Foreskin keratinocyte (primary cell): ENCODE measurements at places on chromosomes 1 and 21.

GRCh38 chr1:184082541-184083415, 31.2 kb downstream of the TSEN15 start:
- DNase-seq: no peak

DNA sequence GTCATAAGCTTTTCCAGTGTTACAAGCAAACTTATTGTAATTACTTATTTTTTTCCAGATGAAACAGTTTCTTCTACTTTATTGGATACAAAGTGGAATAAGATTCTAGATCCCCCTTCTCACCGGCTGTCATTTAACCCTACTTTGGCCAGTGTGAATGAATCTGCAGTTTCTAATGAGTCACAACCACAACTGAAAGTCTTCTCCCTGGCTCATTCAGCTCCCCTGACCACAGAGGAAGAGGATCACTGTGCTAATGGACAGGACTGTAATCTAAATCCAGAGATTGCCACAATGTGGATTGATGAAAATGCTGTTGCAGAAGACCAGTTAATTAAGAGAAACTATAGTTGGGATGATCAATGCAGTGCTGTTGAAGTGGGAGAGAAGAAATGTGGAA, 95.5 kb downstream of the ZFYVE9 start:
- DNase-seq: peak; percentile 64

DNA sequence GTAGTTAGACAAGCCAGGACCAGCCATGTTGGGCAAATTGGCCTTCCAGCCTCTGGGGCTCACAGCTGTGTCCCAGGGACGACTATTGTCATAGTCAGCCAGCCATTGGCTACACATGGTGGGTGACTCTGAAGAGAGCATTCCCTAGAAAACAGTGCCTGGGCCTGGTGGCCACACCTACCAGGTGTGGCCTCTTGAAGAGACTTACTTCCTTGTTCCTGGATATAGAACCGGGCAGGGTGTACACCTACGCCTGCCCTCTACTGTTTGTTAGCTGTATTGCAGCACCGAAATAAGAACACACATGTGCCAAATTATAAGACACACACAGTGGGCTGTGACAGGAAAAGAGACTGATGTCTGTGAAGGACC, 134.6 kb upstream of the ARHGEF16 start:
- no peak for DNase-seq

GRCh38 chr1:84973498-84974334, 23.2 kb downstream of the MCOLN2 start:
- no peak for DNase-seq

- no peak for DNase-seq
Observed at GRCh38 chr1:220521778-220522177, 6.2 kb upstream of the MARK1 start.

GRCh38 chr1:6505367-6506209, 14.1 kb upstream of the PLEKHG5 start:
- DNase-seq: no peak

DNA sequence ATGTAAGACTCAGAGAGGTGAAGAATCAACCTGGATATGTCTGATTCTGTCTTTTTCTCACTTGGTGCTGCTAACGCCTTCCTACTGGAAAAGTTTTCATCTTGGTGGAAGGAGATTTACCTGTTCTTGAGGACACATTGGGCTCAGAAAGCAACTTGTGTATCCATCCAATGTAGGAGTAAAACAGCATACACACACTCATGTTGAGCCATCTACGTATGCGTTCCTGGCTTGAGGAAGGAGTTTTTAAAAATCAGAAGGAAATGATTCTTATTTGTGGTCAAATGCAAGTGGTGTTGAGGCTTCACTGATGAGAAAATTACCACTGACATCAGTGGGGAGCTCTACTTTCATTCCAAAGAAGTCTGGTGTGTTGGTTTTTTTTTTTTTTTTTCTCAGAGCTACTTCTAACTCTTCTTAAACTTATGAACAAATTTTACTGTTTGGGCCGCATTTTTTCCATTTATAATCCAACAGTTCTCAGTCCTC, 25.6 kb downstream of the XCL2 start:
- DNase-seq: no peak

- no peak for DNase-seq
Observed at GRCh38 chr21:20856926-20857325, 141.3 kb upstream of the NCAM2 start.

- peak; percentile 72 for DNase-seq
Observed at GRCh38 chr1:178518894-178519293, 6.0 kb downstream of the TEX35 start.

GRCh38 chr21:35086357-35086756, 37.3 kb upstream of the RUNX1 start:
- DNase-seq: peak; percentile 91

DNA sequence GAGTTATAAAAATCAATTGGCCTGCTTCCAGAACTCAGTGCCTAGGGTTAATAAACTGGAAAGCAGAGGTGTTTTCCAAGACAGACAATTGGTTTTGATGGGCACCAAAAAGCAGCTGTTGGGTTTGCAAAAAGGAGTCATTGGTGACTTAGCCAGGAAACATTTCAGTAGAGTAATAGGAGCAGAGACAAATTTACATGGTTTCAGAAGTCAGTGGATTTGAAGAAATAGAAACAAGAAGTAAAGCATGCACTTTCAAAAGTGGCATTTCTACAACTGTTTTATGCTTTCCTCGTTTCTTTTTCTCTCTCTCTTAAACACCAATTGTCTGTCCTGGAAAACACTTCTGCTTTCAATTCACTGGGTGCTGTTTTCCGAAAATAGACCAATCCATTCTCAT, 87.8 kb downstream of the GLUL start:
- no peak for DNase-seq

DNA sequence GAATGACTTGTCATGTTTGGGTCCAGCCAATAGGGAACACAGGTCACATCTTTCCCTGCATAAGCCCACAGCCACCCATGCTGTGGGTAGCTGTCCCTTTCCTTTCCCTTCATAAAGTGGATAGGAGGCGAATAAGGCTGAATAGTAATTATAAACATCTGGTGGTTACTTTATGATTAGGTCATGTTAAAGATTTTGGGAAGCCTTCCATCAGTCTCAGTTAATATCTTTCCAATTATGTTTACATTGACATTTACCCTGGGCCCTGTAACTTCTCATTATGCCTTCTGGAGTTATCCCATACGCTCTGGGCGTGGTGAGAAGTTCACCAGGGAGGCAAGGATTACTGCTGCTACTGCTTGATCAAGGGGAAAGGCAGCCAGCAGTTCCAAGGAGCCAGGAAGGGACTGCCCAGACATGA, 197.2 kb downstream of the HLX start:
- no peak for DNase-seq

- no peak for DNase-seq
Observed at GRCh38 chr21:14547834-14548513, 1.9 kb upstream of the SAMSN1 start.

DNA sequence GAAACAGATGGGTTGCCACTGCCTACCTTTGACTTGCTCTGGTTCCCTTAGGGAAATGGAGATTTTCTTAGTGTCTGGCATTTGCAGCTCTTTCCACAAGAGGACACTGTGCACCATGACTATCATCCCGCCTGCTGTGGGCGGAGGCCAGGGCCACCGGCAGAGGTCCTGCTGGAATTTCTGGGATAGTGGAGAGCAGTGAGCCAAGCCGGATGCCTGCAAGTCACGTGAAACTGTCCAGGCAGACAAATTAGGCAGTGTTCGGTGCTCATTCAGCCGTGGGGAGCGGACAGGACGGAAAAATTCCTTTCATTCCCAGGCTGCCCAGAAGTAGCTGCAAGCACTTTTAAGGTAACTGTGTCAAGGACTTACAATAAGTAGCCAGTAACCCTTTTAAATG, 43.4 kb downstream of the IGSF5 start:
- peak; percentile 67 for DNase-seq

DNA sequence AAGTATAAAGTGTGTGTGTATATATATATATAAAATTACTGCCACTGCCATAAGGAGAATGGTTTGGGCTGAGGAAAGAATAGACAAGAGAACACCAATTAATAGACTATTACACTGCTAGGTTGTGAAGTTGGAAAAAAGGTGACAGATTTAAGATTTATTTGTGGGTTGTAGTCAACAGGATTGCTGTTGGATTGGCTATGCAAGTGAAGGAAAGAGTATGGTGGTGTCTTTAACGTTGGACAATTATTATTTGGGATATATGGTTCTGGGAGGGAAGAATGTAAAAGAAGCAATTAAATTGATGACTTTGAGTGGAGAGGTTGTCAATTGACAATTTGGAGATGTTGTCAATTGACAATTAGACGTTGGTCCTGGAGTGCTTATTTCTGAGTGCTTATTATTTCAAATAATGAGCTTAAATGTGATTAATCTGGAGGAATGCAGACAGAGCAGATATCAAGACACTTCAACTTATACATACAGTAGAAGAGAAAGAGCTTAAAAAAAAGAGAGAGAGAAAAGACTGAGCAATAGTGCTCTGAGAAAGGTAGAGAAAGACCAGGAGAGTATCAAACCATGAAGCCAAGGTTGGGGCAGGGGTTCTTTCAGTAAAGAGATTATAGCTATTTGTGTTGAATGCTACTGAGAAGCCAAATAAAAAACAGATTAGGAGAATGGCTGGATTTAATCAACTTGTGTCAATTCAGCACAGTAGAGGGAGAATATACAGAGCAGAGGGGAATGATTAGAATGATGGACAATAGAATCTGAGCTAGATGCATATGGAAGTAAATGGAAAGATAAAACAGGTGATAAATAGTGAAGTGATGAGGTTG, 9.7 kb downstream of the PTGS2 start:
- no peak for DNase-seq

DNA sequence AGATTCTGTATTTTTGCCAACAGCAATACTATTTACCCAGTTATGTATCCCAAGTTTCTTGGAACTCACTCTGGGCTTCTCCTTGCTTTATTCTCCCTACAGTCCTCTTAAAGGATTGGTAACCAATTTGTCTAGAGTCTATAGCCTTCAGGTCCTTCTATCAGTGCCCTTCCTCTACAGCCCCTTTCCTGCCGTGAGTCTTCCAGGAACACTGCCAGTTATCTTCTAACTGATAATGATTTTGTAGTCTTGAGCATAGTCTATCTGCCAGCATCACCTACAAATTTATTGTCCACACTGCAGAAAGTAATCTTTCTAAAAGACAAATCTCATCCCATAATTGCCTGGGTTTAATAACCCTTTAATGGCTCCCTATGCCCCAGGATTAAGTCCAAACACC, 8.2 kb downstream of the LRRC8B start:
- no peak for DNase-seq

DNA sequence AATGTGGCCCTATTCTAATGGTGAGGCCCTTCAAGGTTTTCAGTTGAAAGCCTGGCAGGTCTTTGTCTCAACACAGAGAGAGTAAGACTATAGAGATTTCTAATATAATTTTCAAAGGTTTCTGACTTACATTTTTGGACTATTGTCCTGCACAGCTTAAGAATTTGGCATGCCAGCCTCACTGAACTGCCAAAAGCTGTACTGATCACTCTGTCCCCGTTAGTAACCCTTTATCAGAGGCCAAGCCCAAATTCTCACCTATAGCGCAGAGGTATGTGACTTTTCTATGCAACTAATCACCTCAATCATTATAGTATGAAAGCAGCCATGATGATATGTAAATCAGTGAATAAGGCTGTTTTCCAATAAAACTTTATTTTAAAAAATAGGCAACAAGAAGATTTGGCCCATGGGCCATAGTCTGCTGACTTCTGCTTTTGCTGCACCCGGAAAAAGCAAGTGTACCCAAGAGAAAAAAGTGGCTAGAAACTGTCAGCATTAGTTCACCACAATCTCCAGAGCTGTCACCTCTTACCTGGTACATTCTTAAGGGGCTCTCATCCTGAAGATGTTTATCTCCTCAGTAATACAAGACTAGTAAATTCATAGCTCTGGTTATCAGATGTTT, 85.4 kb downstream of the PIGK start:
- no peak for DNase-seq

GRCh38 chr21:38796424-38796823, 9.3 kb upstream of the ETS2 start:
- no peak for DNase-seq

DNA sequence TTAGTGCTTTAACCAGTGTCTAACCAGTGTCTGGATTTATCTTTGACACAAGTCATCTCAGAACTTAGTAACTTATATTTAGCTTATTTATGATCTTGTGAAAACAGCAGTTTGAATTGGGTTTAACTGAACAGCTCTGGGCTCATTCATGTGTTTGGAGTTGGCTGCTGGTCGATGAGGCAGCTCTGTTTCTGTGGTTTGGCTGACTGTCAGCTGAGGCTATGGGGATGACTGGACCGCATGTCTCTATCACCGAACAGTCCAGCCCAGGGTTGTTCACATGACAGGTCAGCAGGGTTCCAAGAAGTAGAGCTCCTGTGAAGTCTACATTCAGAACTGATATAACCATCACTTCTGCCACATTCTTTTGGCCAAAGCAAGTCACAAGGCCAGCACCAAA, 29.1 kb upstream of the C21orf91 start:
- DNase-seq: peak; percentile 58

- DNase-seq: no peak
Observed at GRCh38 chr1:199751506-199751905, 276.0 kb upstream of the NR5A2 start.

GRCh38 chr1:223834660-223835263, 11.0 kb downstream of the TP53BP2 start:
- peak; percentile 44 for DNase-seq

DNA sequence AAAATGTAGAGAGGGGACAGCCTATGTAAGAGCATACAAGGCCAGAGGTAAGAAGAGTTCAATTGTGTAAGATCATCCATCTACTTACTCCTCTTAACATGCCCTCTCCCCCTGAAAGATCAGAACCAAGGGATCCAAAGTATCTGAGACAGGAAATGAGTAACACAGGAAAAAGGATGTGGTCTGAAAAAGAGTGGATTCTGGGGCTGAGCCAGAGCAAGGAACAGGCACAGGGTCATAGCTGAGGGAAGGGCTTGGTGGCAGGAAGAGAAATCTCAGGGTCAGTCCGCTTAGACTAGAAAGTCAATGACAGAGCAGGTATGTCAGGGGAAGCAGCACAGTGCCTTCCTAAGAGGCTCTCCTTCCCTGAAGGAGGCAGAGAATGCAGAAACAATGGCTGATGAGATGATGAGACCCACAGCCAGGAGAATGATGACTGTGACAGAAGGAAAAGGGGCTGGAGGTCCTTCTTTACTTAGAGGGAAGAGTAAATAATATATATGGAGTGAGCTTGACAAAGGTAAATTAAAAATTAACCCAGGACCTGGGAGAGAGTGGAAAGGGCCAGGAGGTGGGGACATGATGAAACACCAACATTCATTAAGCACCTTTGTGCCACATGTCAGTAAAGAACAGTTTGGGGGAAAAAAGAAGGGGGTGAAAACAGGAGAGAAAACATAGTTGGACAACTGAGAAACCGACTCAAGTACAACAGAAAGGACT, 26.2 kb upstream of the A3GALT2 start:
- peak; percentile 72 for DNase-seq

DNA sequence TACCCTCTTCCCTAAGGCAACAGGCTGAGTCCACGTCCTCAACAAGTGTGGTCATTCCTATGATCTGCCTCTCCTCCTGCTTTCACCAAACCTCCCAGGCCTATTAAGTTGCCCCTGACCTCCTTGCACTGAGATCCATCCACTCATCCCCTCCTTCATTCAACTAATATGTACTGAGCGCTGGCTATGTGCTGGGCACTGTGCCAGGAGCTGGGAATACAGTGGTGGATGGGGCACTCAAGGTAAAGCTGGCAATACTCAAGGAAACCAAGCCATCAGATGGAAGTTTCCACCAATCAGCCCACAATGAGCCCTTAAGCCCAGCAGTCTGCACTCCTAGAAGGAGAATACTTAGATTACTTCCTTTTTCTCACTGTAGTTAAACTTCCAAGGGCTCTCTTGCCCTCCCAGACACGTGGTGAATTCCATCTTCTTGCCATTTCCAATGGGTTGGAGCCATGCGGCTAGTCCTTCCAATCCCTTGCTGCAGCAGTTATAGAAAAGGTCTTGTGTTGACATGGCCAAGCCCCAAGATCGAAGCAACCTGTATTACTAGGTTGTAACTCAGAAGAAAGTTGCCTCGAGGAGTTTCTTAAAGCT, 279.9 kb upstream of the RUNX1 start:
- no peak for DNase-seq
